Left hindlimb (tissue), 1 donor: ENCODE measurements at places on chromosomes 5 and 9.

DNA sequence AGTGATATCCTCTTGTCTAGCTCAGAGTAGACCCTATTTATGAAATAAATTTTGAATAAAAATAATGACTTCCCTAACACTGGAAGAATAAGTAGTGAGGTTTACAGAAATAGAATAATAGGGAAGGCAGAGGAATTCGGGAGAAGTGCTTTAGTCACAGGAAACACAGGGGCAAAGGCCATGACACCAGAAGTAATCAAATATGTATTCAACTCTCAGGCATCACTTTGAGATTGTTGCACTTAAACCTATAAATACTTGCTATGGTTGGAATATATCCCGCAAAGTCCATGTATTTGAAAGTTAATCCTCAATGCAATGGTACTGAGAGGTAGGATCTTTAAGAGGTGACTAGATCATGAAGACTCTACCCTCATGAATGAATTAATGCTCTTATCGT, 166.8 kb downstream of the YIPF5 start:
- DNase-seq = no peak

GRCh38 chr5:38789777-38790176, 56.0 kb upstream of the OSMR start:
- no peak for DNase-seq

- no peak for DNase-seq
These were observed 27.2 kb downstream of the PRRC2B start for GRCh38 chr9:131420980-131421624.

GRCh38 chr5:15864536-15865215, 314.9 kb downstream of the MARCHF11 start:
- peak; percentile 37 for DNase-seq

- DNase-seq = no peak
These were observed 1884.1 kb upstream of the CDH6 start for GRCh38 chr5:29309359-29309758.

DNA sequence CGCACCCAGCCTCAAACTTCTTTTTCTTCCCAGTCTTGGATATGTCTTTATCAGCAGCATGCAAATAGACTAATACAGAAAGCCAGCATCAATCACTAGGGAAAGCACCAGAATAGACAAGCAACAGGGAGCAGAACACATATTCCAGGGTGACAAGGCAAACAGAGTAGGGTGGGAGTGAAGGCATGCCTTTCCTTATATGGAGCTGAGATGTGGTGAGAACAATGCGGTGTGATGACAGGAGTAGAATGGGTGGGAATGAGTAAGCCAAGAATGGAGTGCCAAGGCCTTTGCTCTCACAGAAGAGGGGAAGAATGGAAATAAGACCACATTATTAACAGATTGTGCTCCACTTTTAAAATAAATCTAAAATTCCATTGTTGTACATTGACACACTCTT, 115.6 kb downstream of the CETN3 start:
- DNase-seq = no peak

- DNase-seq = no peak
These were observed 236.5 kb upstream of the TRIM32 start for GRCh38 chr9:116450378-116451139.
